Fibroblast of the aortic adventitia (primary cell): ENCODE measurements at places on chromosomes 12 and 14. TPM values are rescaled to one million over a fixed set of nuclear protein-coding genes. Genes with fewer than 3 reads are reported as not detected.

The PAH gene
- not detected in 2 replicates for total RNA-seq

- no peak for DNase-seq
These were observed 121.6 kb upstream of the RTL1 start for GRCh38 chr14:101025131-101025530.

- no peak for DNase-seq
These were observed 840.3 kb downstream of the DIO2 start for GRCh38 chr14:79370969-79371368.

GRCh38 chr14:65228956-65229747 is 126.8 kb upstream of the MAX start:
- DNase-seq: peak; percentile 54

GRCh38 chr12:108817909-108818308 is 39.5 kb downstream of the SSH1 start:
- no peak for DNase-seq

The GUCY2C gene
- not detected in 2 replicates for total RNA-seq

DNA sequence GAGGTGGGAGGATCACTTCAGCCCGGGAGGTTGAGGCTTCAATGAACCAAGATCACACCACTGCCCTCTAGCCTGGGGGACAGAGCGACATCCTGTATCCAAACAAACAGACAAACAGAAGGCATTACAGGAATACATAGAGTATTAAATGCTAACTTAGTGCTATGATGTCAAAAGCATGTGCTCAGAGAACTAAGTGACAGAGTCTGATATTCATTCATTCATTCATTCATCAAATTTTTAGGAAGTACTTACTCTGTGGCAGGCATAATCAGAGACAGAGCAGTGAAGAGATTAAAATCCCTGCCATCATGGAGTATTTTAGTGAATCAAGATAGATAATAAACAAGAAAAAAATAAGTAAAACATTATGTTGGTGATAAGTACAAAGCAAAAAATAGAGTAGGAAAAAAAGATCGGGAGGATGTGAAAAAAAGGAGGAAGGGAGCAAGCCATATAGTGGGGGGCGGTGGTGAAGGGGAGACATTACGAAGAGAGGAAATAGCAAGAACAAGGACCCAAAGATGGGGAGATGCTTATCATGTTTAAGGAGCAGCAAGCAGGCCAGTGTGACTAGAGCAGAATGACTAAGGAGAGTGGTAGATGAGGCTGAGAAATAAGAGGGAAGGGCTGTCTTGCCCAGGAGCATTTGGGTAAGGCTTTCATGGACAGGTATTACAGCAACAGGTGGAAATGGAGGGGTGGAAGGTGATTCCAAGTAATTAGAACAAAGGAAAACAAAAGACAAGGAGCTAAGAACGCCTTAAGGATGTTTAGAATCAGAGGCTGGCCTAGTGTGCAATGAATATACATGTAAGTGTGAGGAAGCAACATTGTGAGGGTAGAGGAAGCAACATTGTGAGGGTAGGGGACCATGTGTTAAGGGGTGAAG is 2.8 kb downstream of the MAP4K5 start:
- no peak for DNase-seq

The CDKL1 gene
- total RNA-seq: 7.3 and 66.6 TPM in 2 replicates

GRCh38 chr12:98418357-98419075 is 96.9 kb upstream of the TMPO start:
- peak; percentile 99 for DNase-seq

GRCh38 chr12:54654926-54655325 is 6.8 kb upstream of the DCD start:
- no peak for DNase-seq

- DNase-seq: peak; percentile 30
These were observed 7.3 kb upstream of the BATF start for GRCh38 chr14:75514673-75515628.

The BCL11B gene
- 0.09 TPM in 1 of 2 replicates, not detected in the other for total RNA-seq

DNA sequence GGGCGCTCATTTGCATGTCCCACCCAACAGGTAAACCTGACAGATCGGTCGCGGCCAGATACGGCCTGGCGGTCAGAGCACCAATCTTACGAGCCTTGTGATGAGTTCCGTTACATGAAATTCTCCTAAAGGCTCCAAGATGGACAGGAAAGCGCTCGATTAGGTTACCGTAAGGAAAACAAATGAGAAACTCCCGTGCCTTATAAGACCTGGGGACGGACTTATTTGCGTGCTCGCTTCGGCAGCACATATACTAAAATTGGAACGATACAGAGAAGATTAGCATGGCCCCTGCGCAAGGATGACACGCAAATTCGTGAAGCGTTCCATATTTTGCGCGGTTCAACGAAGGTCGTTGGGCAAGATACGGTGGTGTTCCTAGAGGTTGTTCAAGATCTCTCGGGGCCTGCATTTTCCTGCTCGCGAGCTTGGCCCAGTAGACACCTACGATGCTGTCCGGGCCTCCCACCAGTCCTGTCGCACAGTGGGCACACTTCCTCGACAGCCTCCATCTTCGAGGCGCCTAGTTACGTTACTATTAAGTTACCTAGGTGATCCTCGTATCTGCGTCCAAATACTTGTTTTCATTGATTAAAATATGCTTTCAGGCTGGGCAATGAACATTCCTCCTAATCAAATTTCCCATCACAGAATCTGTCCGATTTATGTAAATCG is at the start of gene RNU6-7:
Gene RNU6-7 (plus strand): TSS at position 230 of the 675 bp plus-strand sequence.
- DNase-seq: peak; percentile 28
